ENCODE measurements at places on chromosomes 6 and 20. TPM values are rescaled to one million over a fixed set of nuclear protein-coding genes. Genes with fewer than 3 reads are reported as not detected.

- no peaks in the 10 kb centered on the region for H3K4me1 ChIP-seq
- H3K36me3 ChIP-seq: no peaks in the 10 kb centered on the region
- H3K27ac ChIP-seq: no peak overlapping the region
- H3K4me3 ChIP-seq: no peak overlapping the region
- H3K27me3 ChIP-seq: no peaks in the 10 kb centered on the region
- no peak for DNase-seq
Observed at GRCh38 chr20:20992686-20993360, 113.3 kb downstream of the LINC00237 start.

DNA sequence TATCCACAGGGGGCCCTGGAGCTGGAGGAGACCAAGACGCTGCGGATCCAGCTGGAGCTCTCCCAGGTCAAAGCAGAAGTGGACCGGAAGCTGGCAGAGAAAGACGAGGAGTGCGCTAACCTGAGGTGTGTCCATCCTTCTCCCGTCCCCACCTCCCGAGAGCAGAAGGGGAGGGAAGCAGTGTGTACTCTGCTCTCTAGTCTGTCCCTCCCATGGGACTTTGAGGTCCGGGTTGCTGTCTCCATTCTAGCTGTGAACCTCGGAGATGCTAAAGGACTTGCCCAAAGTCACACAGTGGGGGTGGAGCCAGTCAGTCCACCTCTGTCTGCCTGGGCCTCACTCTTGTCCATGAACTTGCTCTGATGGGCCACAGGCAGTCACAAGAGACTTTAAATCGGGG lies 44.1 kb downstream of the MYH7B start:
- no peaks in the 10 kb centered on the region for H3K27me3 ChIP-seq
- H3K27ac ChIP-seq: no peak overlapping the region
- peaks cover 3% of the 10 kb centered on the region for H3K4me1 ChIP-seq
- no peak for DNase-seq
- no peaks in the 10 kb centered on the region for H3K36me3 ChIP-seq
- H3K4me3 ChIP-seq: no peak overlapping the region

DNA sequence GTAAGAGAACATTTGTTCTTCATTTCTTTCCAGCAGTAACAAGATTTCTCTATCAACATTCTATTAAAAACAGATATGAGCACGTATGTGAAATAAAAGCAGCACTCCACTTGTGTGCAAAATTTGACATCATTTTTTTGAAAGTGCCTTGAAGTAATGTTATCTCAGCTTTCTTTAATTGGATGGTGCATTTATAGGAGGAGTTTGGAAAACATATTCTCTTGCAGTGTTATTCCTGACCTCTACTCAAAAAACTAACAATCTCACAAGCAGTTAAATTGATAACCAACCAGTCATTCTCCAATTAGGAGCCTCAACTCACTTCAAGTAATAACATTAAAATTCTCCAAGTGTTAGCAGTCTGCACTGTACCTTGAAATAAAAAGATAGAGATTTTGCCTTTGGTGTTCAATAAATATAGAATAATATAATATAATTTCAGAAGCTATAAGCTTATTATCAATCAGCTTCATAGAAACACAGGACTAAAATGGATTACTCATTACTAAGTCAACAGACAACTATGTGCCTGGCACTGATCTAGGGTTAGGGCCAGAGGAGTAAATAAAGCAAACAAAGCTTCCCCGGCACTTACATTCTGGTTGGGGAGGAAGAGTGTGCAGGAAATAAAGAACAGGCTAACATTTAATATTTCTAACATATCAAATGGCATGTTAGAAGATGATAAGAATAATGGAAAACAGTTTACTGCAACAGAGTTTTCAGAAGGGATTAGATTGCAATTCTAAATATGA lies 149.0 kb upstream of the SGK1 start:
- no peaks in the 10 kb centered on the region for H3K36me3 ChIP-seq
- no peak overlapping the region for H3K4me3 ChIP-seq
- H3K4me1 ChIP-seq: peaks cover 3% of the 10 kb centered on the region
- no peaks in the 10 kb centered on the region for H3K27me3 ChIP-seq

DNA sequence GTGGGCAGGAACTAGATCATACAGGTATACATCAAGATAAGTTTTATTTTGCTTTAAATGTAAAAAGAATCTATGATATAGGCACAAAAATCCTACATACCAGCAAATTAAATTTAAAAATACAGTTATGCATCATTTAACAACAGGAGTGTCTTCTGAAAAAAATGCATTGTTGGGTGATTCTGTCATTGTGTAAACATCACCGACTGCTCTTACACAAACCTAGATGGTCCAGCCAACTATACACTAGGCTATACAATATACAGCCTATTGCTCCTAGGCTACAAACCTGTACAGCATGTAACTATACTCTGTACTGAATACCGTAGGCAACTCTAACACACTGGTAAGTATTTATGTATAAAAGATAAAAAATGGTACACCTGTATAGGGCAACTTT lies 139.4 kb downstream of the RNGTT start:
- no peak overlapping the region for H3K27ac ChIP-seq
- no peak for DNase-seq
- no peaks in the 10 kb centered on the region for H3K27me3 ChIP-seq
- H3K4me3 ChIP-seq: no peak overlapping the region
- no peaks in the 10 kb centered on the region for H3K4me1 ChIP-seq

GRCh38 chr20:14536738-14537137 lies 199.3 kb upstream of the FLRT3 start:
- no peak for DNase-seq
- no peak overlapping the region for H3K27ac ChIP-seq
- no peak overlapping the region for H3K4me3 ChIP-seq
- H3K36me3 ChIP-seq: no peaks in the 10 kb centered on the region
- H3K27me3 ChIP-seq: no peaks in the 10 kb centered on the region

DNA sequence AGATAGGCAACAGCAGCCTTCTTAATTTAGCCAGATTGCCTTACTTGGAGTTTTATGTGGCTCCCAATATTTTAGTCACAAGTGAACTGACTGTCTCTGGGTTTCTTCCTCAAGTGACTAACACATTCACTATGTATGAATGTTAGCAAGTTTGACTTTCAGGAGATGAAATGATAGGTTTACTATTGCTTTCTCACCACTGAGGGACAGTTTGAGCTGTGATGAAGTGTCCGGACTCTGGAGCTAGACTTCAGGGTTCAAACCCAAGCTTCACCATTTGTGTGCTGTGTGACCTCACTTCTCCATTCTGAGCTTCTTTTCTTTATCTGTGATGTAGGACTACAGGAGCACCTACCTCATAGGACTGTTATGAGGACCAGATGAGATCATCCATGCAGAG lies 8.2 kb downstream of the DHX35 start:
- peaks cover 5% of the 10 kb centered on the region for H3K4me1 ChIP-seq
- no peak overlapping the region for H3K27ac ChIP-seq
- H3K4me3 ChIP-seq: no peak overlapping the region
- no peaks in the 10 kb centered on the region for H3K27me3 ChIP-seq
- H3K36me3 ChIP-seq: no peaks in the 10 kb centered on the region
- DNase-seq: no peak

Gene HSPA1L
- 1.7 TPM for total RNA-seq

Gene RNF217
- 18.7 TPM for total RNA-seq
